ENCODE measurements at places on chromosomes 3 and 15. TPM values are rescaled to one million over a fixed set of nuclear protein-coding genes. Genes with fewer than 3 reads are reported as not detected.

Gene TM6SF1
- total RNA-seq, result 0.38 TPM

Gene CAMK2N2
- not detected for total RNA-seq

GRCh38 chr3:50592568-50592967 lies 19.0 kb downstream of the CISH start:
- H3K27me3 ChIP-seq, result no peaks in the 10 kb centered on the region
- no peak for DNase-seq
- no peak overlapping the region for H3K4me3 ChIP-seq

DNA sequence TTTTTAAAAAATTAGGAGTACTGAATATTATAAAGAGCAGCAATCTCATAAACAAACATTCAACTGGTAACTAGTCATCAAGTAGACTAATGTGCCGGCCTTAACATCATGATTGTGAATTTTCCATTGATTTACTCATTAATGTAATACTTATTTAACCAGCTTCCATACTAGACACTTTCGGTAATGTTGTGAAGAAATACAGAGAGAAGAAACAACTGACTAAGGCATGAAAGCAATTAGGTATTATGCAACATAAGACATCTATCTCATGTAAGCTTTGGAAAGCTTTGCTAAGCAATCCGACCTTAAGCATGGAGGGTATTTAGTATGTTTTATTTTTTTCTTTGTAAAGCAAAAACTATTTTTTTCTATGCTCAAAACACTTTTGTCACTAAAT lies 108.0 kb downstream of the IL1RAP start:
- peaks cover 7% of the 10 kb centered on the region for H3K36me3 ChIP-seq
- no peak overlapping the region for H3K4me3 ChIP-seq
- H3K27ac ChIP-seq, result no peak overlapping the region

Gene ECE2
- total RNA-seq, result not detected

- H3K27me3 ChIP-seq, result no peaks in the 10 kb centered on the region
- H3K27ac ChIP-seq, result no peak overlapping the region
These were observed 201.8 kb upstream of the TPM1 start for GRCh38 chr15:62840526-62841268.

- H3K4me1 ChIP-seq, result no peaks in the 10 kb centered on the region
- no peak overlapping the region for H3K27ac ChIP-seq
- no peak overlapping the region for H3K4me3 ChIP-seq
- H3K36me3 ChIP-seq, result peaks cover 85% of the 10 kb centered on the region
These were observed 8.1 kb upstream of the VPS39 start for GRCh38 chr15:42215913-42216829.

Gene SLC7A14
- not detected for total RNA-seq

GRCh38 chr3:126522363-126522788 lies 1.6 kb upstream of the CHST13 start:
- no peaks in the 10 kb centered on the region for H3K36me3 ChIP-seq
- H3K27ac ChIP-seq, result no peak overlapping the region
- H3K27me3 ChIP-seq, result peaks cover 17% of the 10 kb centered on the region

DNA sequence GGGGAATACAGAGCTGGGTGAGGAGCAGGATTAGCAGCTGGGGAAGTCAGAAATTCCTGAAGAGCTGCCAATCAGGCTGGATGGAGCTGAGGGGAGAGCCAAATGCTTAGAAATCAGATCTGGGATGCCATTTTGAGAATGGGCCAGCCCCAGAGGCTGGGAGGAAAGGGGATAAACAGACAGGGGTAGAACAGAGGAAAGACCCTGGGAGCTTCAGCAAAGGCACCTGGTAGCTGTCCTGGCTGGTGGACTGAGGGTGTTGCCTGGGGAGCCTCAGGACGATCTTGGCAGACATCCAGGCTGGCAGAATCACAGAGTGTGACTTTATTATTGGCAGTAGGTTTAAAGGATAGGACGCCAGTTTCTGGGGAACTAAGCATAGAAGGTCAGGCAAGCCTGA lies 97.8 kb downstream of the SQOR start:
- no peaks in the 10 kb centered on the region for H3K36me3 ChIP-seq
- H3K27me3 ChIP-seq, result no peaks in the 10 kb centered on the region
- no peak overlapping the region for H3K4me3 ChIP-seq
- DNase-seq, result no peak
- H3K27ac ChIP-seq, result no peak overlapping the region

Gene COL6A5
- total RNA-seq, result not detected

Gene GMPS
- total RNA-seq, result 79.4 TPM

Gene CHDH
- total RNA-seq, result 0.47 TPM

Gene GATM
- total RNA-seq, result not detected

Gene STARD5
- 6.3 TPM for total RNA-seq

Gene ZIC4
- not detected for total RNA-seq

Gene ADGRG7
- total RNA-seq, result not detected

GRCh38 chr15:48584812-48585563 lies 60.5 kb downstream of the FBN1 start:
- no peak for DNase-seq
- peaks cover 51% of the 10 kb centered on the region for H3K4me1 ChIP-seq
- peaks cover 26% of the 10 kb centered on the region for H3K36me3 ChIP-seq

- no peak overlapping the region for H3K27ac ChIP-seq
- DNase-seq, result no peak
- no peaks in the 10 kb centered on the region for H3K27me3 ChIP-seq
- H3K4me1 ChIP-seq, result no peaks in the 10 kb centered on the region
- H3K36me3 ChIP-seq, result no peaks in the 10 kb centered on the region
These were observed 57.7 kb downstream of the DNAJB8 start for GRCh38 chr3:128408693-128409623.

Gene KLHL24
- 14.9 TPM for total RNA-seq

DNA sequence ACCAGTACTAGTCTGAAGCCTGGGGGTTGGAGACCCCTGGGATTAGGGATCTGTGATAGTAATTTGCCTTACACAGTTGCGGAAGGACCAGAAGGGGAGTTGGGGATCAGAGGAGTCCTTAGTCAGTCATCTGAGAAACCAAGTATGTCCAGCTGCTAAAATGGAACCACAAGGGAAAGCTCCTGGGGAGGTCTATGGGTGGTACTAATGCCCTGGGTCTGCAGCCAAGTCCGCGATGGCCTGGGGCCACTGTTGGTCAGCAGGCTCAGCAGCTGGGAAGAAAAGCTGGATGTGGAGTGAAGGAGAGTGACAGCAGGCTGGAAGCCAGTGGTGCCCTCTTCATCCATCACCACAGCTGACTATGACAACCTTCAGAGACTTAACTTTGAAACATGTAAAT lies 2.2 kb upstream of the ANKDD1A start:
- H3K4me1 ChIP-seq, result peaks cover 18% of the 10 kb centered on the region
- H3K27ac ChIP-seq, result no peak overlapping the region
- H3K4me3 ChIP-seq, result no peak overlapping the region
- H3K36me3 ChIP-seq, result no peaks in the 10 kb centered on the region

Gene ZBED2
- total RNA-seq, result not detected

DNA sequence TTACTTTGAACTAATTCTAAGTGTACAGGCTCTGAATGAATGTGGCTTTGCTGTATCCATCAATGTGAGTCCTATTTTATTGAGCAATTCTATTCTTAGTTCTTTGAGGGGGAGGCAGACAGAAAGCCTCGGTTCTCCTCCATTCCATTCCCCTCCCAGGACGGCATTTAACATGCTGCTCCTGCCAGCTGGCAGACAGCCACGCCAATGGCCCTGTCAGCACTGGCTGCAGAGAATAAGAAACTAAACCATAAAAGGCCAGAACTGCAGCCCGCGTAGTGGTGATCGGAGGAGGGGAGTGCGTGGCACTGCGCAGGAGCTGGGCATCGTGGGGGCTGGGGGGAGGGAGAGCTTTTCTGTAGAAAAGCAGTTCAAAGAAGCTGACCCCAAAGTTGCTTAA lies 76.0 kb upstream of the HACD2 start:
- no peak overlapping the region for H3K27ac ChIP-seq
- no peak overlapping the region for H3K4me3 ChIP-seq
- H3K27me3 ChIP-seq, result no peaks in the 10 kb centered on the region
- peaks cover 8% of the 10 kb centered on the region for H3K36me3 ChIP-seq

GRCh38 chr3:123272547-123272946 lies 70.8 kb downstream of the SEC22A start:
- H3K36me3 ChIP-seq, result no peaks in the 10 kb centered on the region
- no peaks in the 10 kb centered on the region for H3K27me3 ChIP-seq
- H3K27ac ChIP-seq, result peak overlapping the region; percentile 86
- H3K4me3 ChIP-seq, result no peak overlapping the region

Gene TLR9
- not detected for total RNA-seq

GRCh38 chr15:60152386-60152785 lies 148.3 kb downstream of the FOXB1 start:
- H3K27ac ChIP-seq, result no peak overlapping the region
- DNase-seq, result no peak
- peaks cover 28% of the 10 kb centered on the region for H3K4me1 ChIP-seq
- no peak overlapping the region for H3K4me3 ChIP-seq
- H3K36me3 ChIP-seq, result no peaks in the 10 kb centered on the region

DNA sequence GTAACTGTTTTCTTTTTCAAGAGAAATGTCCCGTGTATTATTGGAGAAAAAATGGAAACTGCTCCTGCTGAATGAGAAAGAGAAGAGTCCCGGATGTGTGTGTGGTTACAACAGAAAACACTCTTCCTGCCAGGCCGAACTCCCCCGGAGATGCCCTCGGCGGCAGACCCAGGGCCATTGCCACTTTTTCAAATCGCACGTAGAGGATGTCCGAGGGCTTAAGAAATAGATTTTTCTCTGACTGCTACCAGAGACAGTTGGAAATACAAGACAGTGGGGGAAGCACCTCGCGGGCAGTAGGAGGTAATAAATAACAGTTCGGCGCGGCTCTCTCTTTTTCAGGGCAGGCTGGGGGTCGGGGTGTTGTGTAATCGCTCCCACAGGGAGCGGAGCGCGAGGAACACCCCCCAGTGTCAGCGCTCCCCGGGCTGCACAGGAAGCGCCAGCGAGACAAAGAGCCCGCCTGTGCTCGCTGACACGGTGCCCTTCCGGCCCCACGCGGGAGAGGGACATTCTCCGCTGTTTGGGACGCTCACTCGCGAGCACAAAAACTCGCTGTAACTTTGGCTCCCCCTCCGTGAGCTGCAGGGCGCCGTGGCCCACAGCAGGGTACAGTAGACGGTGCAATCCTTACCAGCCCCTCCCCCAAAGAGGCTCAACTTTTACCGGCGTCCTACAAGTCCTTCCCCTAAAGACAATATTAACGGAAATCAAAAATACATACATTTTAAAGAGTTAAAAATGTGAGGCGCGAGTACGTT lies 1.1 kb downstream of the VGLL4 start:
- peak overlapping the region; percentile 63 for H3K4me3 ChIP-seq
- DNase-seq, result peak; percentile 62
- H3K36me3 ChIP-seq, result no peaks in the 10 kb centered on the region

DNA sequence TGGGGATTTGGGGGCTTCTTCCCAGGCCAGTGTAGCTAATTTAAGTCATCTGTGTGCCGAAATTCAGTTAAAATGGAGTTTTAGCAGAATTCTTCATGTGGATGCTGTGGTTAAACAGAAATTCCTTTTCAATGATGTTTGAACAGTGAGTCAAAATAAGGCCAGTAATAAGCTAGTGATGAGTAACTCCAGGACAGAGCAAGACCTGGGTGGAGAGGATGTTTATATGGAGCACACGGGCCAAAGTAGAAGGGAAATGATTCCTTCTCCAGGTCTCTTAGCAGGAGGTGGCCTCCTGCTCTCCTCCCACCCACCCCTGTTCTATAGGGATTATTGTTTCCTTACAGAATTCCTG lies 31.9 kb upstream of the UACA start:
- peak overlapping the region; percentile 15 for H3K4me3 ChIP-seq
- 0 out of 2 replicates have a peak, but pooled peaks cover 6% of the 10 kb centered on the region for H3K36me3 ChIP-seq
- H3K27ac ChIP-seq, result peak overlapping the region; percentile 100
- H3K4me1 ChIP-seq, result peaks cover 72% of the 10 kb centered on the region
- no peaks in the 10 kb centered on the region for H3K27me3 ChIP-seq

Gene BCL2A1
- total RNA-seq, result not detected

Gene INAFM2
- 101 TPM for total RNA-seq

Gene DISP2
- 0.21 TPM for total RNA-seq

- H3K36me3 ChIP-seq, result peaks cover 18% of the 10 kb centered on the region
- DNase-seq, result no peak
- H3K4me1 ChIP-seq, result peaks cover 59% of the 10 kb centered on the region
- no peak overlapping the region for H3K27ac ChIP-seq
- no peak overlapping the region for H3K4me3 ChIP-seq
- H3K27me3 ChIP-seq, result no peaks in the 10 kb centered on the region
These were observed 70.6 kb downstream of the TM4SF4 start for GRCh38 chr3:149545049-149545448.

Gene NPAP1
- total RNA-seq, result not detected

DNA sequence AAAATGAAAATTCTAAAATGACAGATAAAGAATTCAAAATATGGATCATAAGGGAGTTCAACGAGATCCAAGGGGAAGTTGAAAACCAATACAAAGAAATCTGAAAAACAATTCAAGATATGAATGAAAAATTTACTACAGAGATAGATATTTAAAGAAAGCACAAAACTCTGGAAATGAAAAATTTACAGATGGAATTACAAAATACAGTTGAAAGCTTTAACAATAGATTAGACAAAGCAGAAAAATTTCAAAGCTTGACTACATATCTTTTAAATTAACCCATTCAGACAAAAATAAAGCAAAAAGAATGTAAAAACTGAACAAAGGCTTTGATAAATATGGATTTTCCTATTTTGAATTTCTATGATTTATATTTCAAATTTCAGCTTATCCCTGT lies 211.1 kb downstream of the SLC9A9 start:
- DNase-seq, result no peak
- H3K36me3 ChIP-seq, result no peaks in the 10 kb centered on the region
- no peaks in the 10 kb centered on the region for H3K4me1 ChIP-seq
- no peak overlapping the region for H3K27ac ChIP-seq
- H3K27me3 ChIP-seq, result no peaks in the 10 kb centered on the region

DNA sequence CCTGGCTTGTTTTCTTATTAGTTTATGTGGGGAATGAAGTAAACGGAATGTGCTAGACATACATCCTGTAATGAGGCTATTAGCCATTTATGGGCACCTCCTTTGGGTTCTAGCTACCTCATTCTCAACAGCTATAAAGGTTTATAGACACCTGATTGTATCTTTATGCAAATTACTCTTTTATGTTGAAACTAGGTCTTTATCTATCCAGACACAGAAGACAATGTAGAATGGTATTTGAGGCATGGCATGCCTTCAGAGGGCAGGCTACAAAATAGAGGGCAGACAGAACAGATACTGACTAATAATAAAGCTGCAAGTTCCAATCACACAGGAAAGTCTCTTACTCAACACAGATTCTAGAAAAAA lies 27.1 kb downstream of the TBC1D2B start:
- no peaks in the 10 kb centered on the region for H3K27me3 ChIP-seq
- no peak for DNase-seq
- peaks cover 26% of the 10 kb centered on the region for H3K36me3 ChIP-seq
- H3K27ac ChIP-seq, result no peak overlapping the region
- no peak overlapping the region for H3K4me3 ChIP-seq
- H3K4me1 ChIP-seq, result peaks cover 40% of the 10 kb centered on the region

Gene TMEM207
- total RNA-seq, result not detected
